EH (cell line): ENCODE measurements at places on chromosomes 11 and 22.
A peak's percentile ranks its signal among the peaks of the same experiment; 100 is the strongest.

GRCh38 chr11:68076371-68077042 lies 37.7 kb downstream of the TCIRG1 start:
- DNase-seq, result no peak

- no peak for DNase-seq
Measured at GRCh38 chr11:58928691-58929090, 10.6 kb upstream of the GLYATL1 start.

GRCh38 chr11:125435461-125436238 lies 60.4 kb downstream of the FEZ1 start:
- DNase-seq, result no peak

DNA sequence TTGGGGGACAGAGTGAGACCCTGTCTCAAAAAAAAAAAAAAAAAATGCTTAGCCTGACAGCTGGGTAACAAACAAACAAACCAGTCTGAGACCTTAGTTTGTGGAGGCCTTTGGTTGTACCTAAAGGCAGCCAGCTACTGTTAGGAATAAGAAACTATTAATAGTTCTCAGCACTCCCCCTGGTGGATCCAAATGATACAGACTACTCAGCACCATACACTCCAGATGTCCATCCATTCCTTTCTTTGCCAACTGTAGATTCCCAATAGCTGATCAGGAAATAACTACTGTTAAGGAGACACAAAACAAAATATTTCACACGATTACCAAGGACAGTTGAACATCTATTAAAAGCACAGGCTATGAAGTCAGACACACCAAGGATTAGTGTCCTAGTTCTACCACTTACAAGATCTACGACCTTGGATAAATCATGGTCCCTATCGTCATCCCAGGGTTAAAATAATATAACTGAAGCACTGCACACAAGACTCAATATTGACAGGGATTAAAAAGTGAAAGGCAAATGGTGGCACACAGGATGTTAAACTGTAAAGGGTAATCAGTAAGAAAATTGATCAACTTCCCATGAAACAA lies 17.2 kb downstream of the CLDN25 start:
- DNase-seq, result peak; percentile 62

- no peak for DNase-seq
Measured at GRCh38 chr22:19664406-19664805, 49.9 kb upstream of the SEPTIN5 start.

GRCh38 chr11:2644844-2645778 lies 54.7 kb downstream of the KCNQ1OT1 start:
- no peak for DNase-seq
